ENCODE measurements at places on chromosomes 7 and 10. TPM values are rescaled to one million over a fixed set of nuclear protein-coding genes. Genes with fewer than 3 reads are reported as not detected.

DNA sequence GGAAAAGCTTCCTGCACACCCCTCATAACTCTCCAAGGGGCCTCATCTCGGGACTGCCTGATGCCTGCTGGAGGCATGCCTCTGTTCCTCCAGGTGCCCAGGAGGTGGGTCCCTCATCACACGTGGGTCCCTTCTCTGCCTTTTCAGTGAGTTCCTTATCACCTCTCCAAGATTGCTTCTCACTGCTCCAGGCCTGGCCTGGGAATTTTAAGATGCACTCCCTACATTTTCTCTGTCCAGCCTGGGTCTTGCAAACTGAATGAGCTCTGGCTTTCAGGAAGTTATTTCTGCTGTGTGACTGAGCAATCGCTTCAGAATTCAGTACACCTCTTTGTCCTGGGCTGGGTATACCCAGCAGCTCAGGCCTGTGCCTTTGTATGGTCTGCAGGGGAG, 43.8 kb downstream of the LRRC18 start:
- H3K4me3 ChIP-seq = no peak overlapping the region
- H3K27ac ChIP-seq = no peak overlapping the region
- no peaks in the 10 kb centered on the region for H3K27me3 ChIP-seq
- no peaks in the 10 kb centered on the region for H3K36me3 ChIP-seq
- H3K4me1 ChIP-seq = peaks cover 3% of the 10 kb centered on the region
- no peak for DNase-seq

GRCh38 chr10:112957640-112958092, 7.6 kb downstream of the TCF7L2 start:
- peaks cover 18% of the 10 kb centered on the region for H3K4me1 ChIP-seq
- H3K27me3 ChIP-seq = no peaks in the 10 kb centered on the region
- H3K27ac ChIP-seq = no peak overlapping the region
- DNase-seq = no peak

DNA sequence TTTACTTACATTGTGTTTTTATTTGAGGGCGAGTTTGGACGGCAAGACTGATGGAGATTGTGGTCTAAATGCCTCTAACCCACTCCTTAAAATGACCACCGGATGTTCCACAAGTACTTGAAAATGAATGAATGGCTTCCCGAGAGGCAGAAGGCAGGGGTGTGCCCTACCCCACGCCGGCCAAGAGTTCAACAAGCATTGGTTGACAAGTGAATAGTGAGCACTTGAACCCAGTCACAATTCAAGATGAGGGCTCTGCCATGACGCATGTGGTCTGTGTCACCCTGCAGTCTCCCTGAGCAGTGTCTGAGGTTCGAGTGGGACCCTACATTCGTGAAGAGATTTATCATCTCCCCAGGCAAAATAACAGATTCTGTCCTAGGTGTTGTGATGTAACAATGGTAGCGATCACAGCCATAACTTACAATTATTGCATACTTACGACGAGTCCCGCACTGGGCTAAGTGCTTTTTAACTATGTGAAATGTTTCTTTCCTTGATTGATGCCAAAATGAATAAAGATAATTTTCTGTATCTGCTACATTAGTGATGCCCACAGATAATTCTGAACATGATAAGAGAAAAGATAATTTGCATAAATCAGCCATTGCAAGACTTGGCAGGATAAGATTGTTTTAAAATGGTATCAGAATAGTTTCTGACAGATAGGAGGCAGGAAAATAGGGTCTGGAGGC, 305.4 kb downstream of the WDR37 start:
- H3K4me1 ChIP-seq = no peaks in the 10 kb centered on the region
- H3K27me3 ChIP-seq = no peaks in the 10 kb centered on the region
- H3K36me3 ChIP-seq = no peaks in the 10 kb centered on the region
- no peak overlapping the region for H3K4me3 ChIP-seq
- no peak overlapping the region for H3K27ac ChIP-seq
- no peak for DNase-seq

DNA sequence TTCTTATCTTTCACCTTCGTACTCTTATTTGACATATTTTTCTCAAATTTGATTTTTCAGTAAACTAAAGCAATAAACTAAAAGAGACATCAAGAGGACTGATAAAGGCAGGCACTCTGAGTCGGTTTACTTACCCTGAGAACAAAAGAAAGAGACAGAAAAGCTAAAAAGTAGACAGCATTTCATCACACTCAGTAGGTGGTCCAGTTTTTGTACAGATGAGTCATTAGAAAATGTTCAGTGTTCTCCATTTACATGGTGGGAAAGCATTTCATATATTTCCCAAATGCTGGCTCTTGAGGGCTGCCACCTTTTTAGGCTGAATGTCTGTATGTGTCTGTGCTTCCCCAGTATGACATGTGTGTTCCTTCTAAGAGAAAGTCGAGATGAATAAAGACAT, 52.7 kb downstream of the NHLRC2 start:
- no peaks in the 10 kb centered on the region for H3K27me3 ChIP-seq
- no peak overlapping the region for H3K4me3 ChIP-seq
- H3K36me3 ChIP-seq = peaks cover 4% of the 10 kb centered on the region

TBRG4 gene
- total RNA-seq = 46.9 TPM

DNA sequence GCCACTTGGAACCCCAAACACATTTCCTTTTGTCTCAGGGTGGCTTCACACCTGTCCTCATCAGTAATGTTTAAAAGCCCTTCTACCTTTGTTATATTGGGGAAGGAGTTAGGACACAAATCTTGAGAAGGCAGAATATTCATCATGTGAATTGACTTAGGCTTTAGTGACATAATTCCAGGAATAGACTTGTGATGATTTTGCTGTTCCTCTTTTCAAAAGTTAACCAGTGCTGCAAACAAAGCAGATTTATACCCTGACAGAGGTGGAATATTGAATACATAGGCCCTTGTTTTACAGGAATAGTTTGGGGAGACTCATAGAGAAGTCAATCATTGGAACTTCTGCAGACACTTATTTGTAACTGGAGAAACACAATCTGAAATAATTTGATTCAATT, 27.0 kb downstream of the ZNF786 start:
- no peaks in the 10 kb centered on the region for H3K36me3 ChIP-seq
- no peak overlapping the region for H3K4me3 ChIP-seq
- no peak overlapping the region for H3K27ac ChIP-seq
- DNase-seq = no peak
- peaks cover 6% of the 10 kb centered on the region for H3K4me1 ChIP-seq

DNA sequence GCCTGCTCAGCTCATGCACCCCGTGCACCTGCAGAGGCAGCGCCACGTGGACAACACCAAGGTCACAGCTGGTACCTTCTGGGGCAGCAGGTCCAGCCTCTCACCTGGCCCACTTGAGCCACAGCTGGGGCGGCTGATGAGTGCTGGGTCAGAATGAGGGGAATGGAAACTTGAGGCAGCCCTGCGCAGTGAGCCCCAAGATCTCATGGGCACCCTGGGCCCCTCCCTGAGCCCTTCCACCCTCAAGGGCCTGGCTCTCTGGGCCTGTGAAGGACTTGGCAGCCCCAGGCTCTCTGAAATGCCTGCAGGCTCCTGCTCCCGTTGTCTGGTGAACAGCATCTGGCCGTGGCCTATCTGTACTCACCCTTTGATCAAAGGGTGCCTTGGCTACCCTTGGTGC, 112.7 kb downstream of the TCERG1L start:
- DNase-seq = no peak
- H3K4me3 ChIP-seq = no peak overlapping the region
- H3K27ac ChIP-seq = no peak overlapping the region
- H3K4me1 ChIP-seq = no peaks in the 10 kb centered on the region
- H3K36me3 ChIP-seq = no peaks in the 10 kb centered on the region

All from tibial nerve (tissue), 4 donors.